ENCODE measurements at places on chromosomes 1 and 21.

DNA sequence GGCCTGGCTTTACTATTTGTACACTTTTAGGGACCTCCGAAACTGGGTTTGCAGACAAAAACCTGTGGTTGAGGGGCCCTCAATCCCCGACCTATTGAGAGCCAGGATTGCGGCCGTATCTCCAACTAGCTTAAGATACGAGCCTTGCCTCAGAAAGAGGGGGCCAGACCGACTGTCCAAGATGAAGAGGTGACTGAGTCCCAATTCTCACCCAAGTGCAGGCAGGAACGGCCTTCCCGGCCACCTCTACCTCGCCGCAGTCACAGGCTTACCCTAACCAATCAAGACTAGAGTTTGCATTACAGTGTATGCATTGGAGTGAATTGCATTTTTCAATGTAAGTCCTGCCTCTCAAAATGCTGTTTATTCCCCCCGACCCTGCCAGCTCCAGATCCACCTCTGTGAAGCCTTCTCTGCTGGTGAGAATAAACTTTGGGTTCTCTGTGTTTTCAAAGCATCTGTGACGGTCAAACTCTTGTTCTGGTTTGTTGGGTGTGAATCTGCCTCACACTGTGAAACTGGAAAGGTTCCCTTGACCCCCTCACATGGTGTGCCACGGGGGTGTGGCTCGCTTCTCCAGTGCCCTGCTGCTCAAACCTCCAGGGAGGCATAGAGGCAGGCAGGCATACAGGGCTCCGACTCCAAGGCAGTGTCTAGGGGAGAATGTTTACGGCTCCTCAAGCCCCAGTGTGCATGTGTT lies 62.2 kb upstream of the WLS start:
- no peak for DNase-seq

- no peak for DNase-seq
Measured at GRCh38 chr1:152461544-152461943, 47.5 kb upstream of the CRNN start.

DNA sequence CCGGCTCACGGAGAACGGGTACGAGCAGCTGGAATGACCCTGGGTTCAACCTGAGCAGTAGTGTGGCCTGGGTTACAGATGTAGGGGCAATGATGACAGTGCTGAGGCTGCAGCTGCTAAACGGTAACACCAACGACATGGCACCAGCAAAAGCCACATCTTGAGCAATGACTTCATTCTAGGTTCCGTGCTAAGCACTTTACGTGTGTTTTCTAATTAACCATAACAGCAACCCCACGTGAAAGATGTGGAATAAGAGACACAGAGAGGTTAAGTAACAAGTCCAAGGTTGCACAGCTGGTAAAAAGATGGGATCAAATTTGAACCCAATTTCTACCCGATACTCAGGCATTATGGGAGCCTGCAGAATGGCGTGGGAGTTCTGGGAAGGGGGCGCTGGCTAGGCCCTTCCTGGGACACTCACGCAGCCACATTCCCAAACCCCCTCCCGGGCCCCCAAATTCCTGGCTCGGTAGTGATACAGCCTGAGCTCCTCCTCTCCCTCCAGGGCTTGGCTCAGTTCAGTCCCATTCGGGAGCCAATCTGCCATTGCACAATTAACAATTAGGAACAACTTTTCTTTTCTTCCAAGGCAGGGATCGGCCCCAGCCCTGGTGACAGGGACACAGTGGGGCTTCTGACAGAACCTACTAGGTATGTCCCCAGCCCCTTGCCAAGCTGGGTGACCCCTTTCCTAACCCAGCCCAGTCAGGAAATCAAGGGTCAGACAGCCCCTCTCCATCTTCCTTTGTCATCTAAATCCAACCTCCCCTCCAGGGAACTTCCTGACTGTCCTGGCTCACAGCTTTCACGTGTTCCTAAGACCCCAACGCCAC lies 23.8 kb upstream of the ECE1 start:
- no peak for DNase-seq

DNA sequence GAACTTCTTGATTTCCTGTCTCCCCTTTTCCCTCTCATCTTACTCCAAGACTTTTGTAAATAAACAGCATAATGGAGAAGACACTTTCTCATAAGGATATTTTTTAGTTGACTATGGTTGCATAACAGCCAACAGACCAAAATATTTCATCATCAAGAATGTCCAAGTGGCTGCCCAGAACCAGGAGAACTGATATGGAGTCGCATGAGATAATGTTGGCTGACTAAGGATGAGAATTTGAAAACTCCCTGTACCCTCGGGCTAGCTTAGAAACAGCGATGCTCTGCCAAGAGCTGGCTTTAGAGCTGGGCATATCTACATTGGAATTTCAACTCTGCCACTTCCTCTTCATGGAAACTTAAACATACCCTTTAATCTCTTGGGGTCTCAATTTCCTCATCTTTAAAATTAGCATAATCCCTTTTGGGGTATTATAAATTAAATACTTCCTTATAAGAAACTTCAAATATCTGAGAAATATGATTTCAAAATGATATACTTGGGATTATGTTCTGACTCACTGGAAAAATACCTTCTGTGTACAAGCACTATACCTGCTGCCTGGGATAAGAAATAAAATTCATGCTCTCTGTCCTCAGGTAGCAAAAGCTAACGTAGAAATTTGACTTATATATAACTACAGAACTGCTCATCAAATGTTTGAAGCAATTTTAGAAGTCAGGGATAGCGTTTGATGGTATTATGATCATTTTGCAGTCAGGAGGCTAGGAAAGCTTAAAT lies 777.3 kb downstream of the LTN1 start:
- DNase-seq = no peak

- DNase-seq = no peak
Measured at GRCh38 chr1:162258394-162258793, 118.3 kb downstream of the SPATA46 start.

GRCh38 chr1:171929121-171929520 lies 87.8 kb downstream of the DNM3 start:
- DNase-seq = no peak

- DNase-seq = no peak
Measured at GRCh38 chr1:108691128-108691941, 775 bp upstream of the PRPF38B start.
